ENCODE measurements at places on chromosomes 6 and 20.

DNA sequence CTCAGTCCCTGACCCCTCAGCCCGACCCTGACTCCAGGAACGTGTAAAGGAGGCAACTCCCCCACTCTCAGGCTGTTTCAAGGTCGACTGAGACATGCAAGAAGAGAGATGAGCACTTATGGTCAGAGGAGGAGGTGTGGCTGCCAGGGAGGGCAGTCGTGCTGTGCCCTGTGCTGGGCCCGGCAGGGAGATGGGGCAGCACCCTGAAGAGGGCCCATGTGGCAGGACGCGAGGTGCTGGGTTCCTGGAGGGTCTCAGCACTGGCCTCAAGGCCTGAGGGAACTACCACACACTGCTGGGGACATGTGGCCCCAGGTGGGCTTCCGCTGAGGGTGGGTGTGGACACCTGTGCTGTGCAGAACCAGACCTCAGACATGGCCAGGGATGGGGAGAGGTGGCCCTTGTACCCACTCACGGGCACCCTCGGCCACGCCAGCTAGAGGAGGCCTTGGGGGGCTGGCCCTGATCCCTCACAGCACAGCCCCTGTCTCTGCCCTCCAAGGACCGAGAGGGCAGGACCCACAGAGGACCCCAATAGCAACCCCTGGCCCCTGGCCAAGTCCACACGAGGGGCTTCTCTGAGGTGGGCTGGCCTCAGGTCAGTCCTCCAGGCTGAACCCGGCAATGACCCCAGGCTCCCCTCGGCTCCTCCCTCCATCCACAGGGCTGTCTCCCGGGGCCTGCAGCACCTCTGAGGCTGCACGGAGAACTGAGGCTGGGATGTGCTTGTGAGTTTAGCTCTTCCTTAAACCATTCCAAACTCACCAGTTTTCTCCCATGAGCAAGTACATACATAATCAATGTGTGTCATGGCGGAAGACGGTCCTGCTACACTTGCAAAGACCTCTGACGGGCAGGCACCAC lies 8.7 kb downstream of the SLC2A4RG start:
- DNase-seq = no peak

- DNase-seq = no peak
Measured at GRCh38 chr6:100057941-100058340, 63.9 kb upstream of the MCHR2 start.

- DNase-seq = no peak
Measured at GRCh38 chr6:372336-372911, 19.1 kb upstream of the IRF4 start.

- DNase-seq = no peak
Measured at GRCh38 chr6:92180090-92180489, 1239.3 kb downstream of the EPHA7 start.

GRCh38 chr6:163113358-163113962 lies 301.1 kb upstream of the QKI start:
- no peak for DNase-seq

Measured in smooth muscle cell of the brain vasculature (primary cell).